Vagina (tissue), 2 donors: ENCODE measurements at places on chromosomes 1 and 21.

DNA sequence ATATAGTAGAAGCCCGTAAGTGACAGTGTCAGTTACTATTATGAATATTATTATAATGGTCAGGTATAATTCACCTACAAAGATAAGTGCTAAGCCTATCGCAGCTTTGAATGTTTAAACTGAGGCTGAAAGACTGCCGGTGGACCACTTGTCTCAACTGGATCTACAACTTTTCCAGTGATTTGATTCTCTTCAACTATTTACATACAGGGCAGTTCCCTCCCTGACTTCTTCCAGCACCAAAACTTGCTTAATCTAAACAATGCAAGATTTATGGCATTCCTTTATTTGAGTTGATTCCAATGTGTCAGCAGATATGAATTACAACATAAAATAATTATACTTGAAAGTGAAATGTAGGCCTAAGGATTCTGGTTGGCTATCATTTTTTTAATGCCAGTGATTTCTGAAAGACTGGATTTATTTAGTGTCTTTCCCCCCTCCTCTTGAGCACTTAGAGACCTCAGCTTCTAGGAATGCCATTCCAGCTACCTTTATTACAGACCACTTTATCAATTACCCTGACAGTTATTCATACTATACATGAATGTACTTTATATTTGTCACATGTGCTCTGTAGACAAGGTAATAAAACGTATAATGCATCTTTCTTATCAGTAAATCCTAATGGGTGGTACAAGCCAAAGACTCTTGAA lies 153.3 kb upstream of the C8B start:
- no peak for DNase-seq

- DNase-seq: no peak
Measured at GRCh38 chr1:55040933-55041494, 1.7 kb downstream of the PCSK9 start.

DNA sequence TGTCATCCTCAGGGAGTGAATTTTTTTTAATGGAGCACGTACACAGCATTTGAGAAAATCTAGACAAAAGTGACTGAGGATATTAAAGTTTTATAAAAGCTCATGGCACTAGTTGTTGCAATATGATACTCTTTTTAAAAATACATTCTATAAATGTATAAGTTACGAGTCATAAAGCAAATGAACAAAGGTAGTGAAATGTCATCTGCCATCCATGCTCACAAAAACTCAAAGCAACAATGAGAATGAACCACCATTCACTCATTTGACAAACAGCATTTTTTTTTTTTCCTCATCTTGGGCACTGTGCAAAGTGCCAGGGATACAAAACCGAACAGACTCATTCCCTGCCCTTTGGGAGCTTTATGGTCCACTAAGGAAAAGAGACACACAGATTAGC lies 38.7 kb downstream of the GPR137B start:
- DNase-seq: no peak

- no peak for DNase-seq
Measured at GRCh38 chr1:242641461-242641860, 117.0 kb upstream of the PLD5 start.

- DNase-seq: no peak
Measured at GRCh38 chr1:107782217-107782845, 182.6 kb downstream of the VAV3 start.

DNA sequence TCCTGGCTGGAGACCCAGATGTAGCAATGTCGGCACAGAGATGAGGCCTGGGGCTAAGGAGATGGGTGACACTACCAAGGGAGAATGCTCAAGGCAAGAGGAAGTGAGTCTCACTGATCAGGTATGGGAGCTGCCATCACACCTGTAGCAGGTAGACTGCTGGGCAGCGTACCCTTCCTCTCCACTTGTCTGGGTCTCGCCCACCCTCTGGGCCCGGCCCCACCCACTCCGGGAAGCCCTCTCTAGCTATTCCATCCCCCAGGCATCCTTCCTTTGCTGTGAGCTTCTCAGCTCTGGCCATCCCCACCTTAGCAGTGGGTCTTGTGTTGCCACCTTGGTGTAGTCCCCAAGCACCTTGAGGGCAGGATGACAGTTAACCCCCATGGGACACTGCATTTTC lies 87.7 kb upstream of the EDN2 start:
- no peak for DNase-seq

DNA sequence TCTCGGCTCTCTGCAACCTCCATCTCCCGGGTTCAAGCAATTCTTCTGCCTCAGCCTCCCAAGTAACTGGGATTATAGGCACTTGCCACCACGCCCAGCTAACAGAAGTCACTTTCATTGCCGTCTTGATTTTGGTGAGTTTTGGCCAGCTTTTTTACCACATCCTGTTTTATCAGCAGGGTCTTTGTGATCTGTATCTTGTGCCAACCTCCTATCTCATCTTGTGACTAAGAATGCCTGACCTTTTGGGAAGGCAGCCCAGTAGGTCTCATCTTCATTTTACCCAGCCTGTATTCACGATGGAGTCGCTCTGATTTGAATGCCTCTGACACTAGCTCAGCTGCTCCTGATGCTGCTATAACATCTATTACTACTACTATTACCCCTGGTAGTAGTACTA lies 46.8 kb upstream of the BARHL2 start:
- DNase-seq: no peak

GRCh38 chr1:171460018-171460620 lies 25.2 kb upstream of the PRRC2C start:
- DNase-seq: no peak

- no peak for DNase-seq
Measured at GRCh38 chr1:156856282-156856785, 2.6 kb downstream of the INSRR start.

- no peak for DNase-seq
Measured at GRCh38 chr21:45838634-45839033, 142.9 kb upstream of the COL6A1 start.

GRCh38 chr1:111516005-111516535 lies 12.6 kb upstream of the ADORA3 start:
- no peak for DNase-seq

GRCh38 chr1:211991695-211992094 lies 43.7 kb downstream of the INTS7 start:
- DNase-seq: no peak

DNA sequence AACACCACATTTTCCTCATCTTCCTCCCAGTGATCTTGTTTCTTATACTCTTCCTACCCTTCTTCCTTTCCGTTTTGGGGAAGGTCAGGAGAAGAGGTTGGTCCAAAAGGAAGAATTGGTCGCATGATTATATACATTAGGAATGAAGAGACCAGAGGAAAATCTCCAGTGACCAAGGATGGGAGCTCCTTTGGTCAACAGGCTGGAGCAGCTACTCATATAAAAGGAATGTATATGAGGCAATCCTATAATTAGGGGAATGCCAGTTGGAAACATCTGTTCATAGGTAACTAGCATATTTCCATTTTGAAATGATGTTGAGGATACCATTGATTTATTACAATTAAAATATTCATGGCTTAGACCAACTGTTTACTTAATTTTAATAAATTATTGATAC lies 114.5 kb downstream of the LRRC40 start:
- DNase-seq: no peak

DNA sequence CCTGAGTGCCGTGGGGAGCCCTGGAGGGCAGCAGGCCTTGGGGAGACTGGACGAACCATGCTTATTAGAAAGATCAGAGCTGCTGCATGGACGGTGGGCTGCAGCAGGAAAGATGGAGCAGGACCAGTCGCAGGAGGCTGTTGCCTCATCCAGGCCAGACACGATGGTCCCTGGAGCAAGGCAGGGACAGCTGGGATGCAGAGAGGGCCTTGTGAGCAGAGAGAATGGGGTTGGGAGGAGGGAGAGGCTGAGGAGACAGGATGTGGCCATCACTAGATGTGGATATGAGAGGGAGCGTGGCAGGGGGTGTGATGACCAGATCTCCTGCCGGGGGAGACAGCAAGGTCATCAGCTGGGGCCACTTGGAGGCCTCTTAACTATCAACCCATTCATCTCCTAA lies 727.6 kb downstream of the PTPRU start:
- no peak for DNase-seq

DNA sequence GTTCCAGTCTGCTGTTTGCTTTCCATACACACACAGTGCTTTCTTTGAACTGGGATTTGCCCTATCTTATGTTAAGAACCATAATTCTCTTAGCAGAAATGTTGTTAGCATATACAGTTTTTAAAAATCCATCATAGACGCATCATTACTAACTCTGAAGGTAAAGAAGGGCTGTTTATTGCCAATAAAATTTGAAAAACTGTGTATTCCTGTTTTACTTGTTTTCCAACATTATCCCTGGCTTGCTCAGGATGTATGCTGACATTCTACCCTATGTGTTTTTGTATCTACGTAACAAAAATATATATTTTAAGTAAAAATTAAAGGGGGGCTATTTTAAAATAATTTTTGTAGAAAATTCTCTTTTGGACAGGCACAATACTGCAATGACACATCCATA lies 857.2 kb downstream of the BRINP3 start:
- no peak for DNase-seq

- DNase-seq: no peak
Measured at GRCh38 chr1:114105421-114105979, 48.2 kb downstream of the SYT6 start.

GRCh38 chr1:10380594-10381275 lies 18.1 kb upstream of the PGD start:
- no peak for DNase-seq

- no peak for DNase-seq
Measured at GRCh38 chr1:203726417-203726867, 38.5 kb upstream of the LAX1 start.

DNA sequence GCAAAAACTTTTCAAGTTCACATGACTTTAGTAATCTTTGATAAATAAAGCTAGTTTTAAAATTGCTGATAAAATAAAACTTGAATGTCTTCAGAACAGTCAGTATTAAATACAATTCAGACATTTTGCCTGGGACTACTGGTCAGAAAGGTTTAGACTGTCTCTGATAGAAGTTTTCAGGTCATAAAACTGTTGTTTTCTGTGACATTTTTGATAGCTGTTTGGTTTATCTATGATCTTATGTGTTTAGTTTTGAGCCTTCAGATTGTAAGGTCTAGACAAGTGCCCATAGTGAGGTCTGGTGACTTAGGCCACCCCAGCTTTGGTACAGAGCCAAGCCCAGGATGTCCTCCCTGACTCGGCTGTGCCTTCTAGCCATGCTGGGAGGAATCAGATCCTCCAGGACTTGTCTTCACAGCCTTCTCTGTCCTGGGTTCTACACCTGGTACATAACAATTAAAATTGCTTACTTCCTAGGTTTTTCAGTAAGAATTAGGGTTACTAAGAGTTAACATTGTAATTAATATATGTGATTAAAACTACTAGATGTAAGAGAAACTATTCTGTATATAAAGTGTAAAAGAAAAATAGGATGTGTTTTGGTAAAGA lies 15.1 kb upstream of the DNAH14 start:
- no peak for DNase-seq

GRCh38 chr1:20978413-20978812 lies 191.3 kb upstream of the HP1BP3 start:
- DNase-seq: no peak

DNA sequence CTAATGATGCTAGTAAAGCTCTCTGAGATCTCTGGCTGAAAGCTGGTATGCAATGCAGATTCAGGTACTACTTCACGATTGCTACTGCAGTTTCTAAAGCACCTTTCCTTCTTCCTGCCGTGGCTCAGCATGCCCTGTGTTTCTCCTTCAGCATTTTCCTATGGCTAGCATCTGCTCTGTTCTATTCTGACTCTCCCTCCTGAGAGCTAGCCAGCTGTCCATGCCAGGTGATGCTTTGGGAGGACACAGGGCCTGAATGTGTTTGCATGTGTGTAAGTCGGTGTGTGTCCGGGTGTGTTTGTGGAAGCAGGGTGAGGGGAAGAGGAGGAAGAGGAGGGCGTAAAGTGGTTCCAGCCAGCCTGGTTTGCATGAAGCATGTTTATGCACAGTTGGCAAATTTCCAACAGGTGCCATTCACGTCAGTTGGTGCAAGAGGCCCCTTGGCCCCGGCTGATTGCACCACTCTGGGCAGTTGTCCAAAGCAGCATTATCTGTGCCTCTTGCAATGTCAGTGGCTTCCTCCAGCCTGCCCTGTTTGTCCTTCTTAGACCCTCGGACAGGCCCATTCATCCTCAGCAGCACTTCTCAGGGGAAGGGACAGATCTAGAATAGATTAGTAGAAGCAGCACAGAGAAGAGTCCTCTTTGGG lies 433.3 kb downstream of the DISC1 start:
- no peak for DNase-seq

GRCh38 chr1:152795686-152796085 lies 835 bp upstream of the LCE1D start:
- DNase-seq: no peak

GRCh38 chr1:1964811-1965210 lies 38.8 kb downstream of the CFAP74 start:
- no peak for DNase-seq

- DNase-seq: no peak
Measured at GRCh38 chr1:201585901-201586300, 47.0 kb downstream of the NAV1 start.

GRCh38 chr1:113433184-113433583 lies 42.9 kb downstream of the MAGI3 start:
- DNase-seq: no peak

DNA sequence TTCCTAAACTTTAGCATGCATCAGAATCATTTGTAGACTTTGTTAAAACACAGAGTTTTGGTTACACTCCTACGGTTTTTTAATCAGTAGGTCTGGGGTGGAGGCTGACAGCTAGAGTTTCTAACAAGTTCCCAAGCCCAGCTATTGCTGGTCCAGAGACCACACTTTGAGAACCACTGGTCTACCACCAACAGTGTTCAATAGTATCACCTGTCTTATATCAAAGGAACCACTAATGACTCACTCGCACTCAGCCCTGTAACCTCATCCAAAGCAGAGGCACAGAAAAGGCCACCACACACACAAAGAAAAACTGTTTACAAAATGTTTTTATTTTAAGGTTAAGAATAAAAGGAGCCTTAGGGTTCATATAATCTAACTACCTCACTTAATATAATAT lies 68.7 kb downstream of the HIVEP3 start:
- DNase-seq: no peak

GRCh38 chr1:89546934-89547562 lies 22.4 kb downstream of the LRRC8B start:
- no peak for DNase-seq

- no peak for DNase-seq
Measured at GRCh38 chr1:153976819-153977249, 640 bp downstream of the JTB start.

DNA sequence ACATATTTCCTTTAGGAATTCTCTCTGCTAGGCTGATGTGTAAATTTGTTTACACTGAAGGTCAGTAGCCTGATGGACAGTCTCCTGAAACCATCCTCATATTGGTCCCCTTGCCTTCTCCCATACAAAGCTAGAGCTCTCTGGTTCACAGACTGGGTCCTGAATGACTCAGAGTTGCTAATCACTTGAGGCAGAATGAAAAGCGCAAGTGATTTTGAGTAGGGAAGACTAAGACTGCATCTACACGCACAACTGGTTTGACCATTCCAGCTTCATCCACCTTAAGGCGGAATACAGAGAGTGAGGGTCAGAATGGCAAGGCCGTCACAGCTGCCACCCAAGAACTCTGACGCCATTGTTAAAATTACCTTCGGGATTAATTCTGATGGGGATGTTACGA lies 70.2 kb upstream of the KIF26B start:
- no peak for DNase-seq

- no peak for DNase-seq
Measured at GRCh38 chr1:71548398-71548890, 467.6 kb upstream of the ZRANB2 start.
